Mesothelial cell of epicardium (in vitro differentiated cells): ENCODE measurements at places on chromosomes 12 and 14. TPM values are rescaled to one million over a fixed set of nuclear protein-coding genes. Genes with fewer than 3 reads are reported as not detected.

The FOXN4 gene
- total RNA-seq: 0.11 TPM in 1 of 3 replicates, not detected in the others

DNA sequence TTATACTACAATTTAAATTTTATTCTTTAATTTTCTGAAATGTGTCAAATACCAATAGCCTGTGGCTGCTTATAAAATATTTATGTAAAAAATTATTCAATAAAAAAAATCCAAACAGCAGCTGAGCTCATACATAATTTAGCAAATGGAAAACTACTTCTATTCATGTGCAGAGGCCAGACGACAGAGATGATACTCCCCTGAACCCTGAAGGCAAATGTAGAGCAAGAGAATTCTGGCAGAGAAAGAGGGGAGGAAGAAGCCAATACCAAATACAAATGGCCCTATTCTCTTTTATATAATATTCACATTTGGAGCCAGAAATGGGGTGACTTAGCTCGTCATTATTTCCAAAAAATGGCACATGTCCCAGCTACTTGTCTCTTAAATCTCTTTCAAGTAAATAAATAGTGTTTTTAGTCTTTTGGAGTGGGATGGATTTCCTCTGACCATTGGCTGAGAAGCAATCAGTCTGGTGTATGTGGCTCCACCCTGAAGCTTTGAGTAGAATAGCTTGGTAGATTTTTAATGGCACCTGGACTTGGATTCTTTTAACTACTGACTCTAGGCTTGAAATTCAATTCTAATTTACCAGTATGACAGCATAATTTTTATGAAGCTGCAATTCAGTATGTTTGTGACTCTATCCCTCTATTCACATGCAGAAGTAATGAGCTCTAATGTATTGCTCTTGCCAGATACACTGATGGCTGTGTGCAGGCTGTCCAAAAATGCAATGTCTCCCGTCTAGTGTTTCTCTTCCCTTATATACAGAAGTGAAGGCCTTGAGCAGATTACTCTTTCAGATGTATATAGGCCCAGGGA, 113.4 kb upstream of the SCAF11 start:
- no peak for DNase-seq

The FSCB gene
- total RNA-seq: not detected in 3 replicates

DNA sequence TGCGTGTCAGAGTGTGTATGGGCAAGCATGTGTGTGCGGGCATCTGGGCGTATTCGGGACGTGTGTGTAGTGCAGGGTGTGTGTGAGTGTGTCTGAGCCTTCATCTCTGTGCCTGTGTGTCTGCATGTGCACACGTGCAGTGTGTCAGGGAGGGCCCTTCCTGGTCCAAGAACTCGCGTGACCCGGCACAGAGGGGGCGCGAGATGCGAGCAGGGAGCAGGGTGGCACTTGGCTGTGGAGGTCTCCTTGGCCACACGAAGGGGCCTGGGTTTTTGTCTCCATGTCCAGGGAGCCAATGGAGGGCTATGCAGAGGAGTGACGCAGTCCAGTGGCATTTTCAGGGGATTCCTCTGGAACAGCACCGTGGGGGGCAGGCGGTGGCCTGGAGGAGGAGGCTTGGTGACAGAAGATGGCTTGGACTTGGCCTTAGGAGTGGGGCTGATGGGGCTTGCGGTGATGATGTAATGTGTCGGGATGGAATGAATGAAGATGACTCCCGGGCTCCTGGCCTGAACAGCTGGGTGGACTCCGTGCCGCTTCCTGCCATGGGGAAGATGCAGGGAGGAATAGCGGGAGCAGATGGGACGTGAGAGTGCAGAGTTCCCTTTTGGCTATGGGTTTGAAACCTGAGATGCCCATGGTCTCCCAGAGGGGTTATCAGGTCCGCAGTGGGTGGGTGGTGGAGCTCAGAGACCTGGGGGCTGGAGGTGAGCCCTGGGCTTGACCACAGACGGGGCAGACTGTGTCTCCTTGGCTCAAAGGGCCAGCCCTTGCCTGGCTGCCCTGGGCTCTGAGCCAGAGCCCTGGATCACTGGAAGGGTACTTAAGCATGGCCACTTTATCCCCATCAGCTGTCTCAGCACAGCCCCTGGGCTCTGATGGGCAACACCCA, 208.3 kb downstream of the PHETA1 start:
- no peak for DNase-seq

DNA sequence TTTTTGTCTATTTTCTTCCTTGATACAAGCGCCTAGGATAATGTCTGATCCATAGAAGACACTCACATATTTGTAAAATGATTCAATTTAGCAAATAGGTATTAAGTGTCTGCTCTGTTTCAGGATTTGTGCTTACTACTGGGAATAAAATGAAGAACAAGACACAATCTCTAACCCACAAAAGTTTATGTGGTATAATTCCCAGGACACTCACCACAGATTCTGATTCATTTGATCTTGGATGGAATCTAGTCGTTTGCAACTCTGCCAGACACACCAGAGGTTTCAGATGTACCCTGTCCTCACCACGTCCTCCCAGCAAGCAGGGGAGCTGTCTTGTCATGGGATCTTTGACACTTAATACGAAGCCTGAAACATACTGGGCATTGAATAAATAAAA, 208.3 kb downstream of the LRIG3 start:
- DNase-seq: no peak
